ENCODE measurements at places on chromosomes 13 and 19.

DNA sequence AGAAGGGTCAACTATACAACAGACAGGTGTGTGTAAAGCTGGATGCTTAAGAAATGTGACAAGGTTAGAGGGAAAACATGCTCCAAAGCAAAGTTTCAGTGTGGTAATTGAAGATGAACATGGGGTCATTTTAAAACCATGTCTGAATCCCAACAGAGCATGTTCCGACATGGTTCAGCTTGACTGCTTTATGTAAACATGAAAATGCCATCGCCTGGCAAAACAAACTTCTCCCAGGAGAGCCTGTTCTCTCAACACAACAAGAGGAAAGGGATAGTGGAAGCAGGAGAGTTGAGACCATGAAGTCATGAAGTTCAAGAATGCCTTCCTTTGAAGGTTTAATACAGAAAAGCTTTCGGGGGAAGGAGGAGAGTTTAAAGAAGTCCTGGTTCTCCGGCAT lies 85.8 kb downstream of the EPSTI1 start:
- no peak for DNase-seq

- DNase-seq: no peak
Observed at GRCh38 chr19:28864024-28864503, 348.9 kb downstream of the UQCRFS1 start.

- no peak for DNase-seq
Observed at GRCh38 chr13:110113284-110113764, 193.6 kb downstream of the COL4A1 start.

GRCh38 chr19:10763411-10763810 lies 45.5 kb downstream of the DNM2 start:
- no peak for DNase-seq

DNA sequence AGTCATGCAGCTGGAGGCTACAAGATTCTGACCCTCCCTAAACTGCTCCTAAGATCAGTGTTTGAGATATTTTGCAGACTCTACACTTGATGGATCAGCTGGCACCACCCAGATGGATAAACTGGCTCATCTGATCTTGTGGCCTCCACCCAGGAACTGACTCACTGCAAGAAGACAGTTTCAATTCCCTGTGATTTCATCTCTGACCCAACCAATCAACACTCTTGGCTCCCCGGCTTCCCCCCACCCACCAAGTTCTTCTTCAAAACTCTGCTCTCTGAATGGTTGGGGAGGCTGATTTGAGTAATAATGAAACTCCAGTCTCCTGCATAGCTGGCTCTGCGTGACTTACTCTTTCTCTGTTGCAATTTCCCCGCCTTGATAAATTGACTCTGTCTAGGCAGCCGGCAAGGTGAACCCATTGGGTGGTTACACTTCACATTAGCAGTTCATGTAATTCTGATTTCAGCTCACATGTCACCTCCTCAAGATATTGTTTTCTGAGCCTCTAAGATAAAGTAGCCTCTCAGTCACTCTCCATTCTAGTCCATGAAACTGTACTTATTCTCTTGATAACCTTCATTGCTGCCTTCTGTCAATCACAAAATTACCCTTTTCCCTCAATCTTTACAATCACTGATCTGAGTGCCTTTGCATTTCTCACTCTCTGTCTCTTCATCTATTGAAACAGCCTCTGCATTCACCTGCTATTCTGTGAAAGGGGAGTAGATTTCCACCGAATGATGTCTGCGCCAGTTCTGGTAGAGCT lies 9.9 kb upstream of the FPR3 start:
- no peak for DNase-seq

GRCh38 chr19:18781885-18782527 lies 9.1 kb downstream of the COMP start:
- no peak for DNase-seq
